G401 (cell line): ENCODE measurements at places on chromosomes 5 and 9.

DNA sequence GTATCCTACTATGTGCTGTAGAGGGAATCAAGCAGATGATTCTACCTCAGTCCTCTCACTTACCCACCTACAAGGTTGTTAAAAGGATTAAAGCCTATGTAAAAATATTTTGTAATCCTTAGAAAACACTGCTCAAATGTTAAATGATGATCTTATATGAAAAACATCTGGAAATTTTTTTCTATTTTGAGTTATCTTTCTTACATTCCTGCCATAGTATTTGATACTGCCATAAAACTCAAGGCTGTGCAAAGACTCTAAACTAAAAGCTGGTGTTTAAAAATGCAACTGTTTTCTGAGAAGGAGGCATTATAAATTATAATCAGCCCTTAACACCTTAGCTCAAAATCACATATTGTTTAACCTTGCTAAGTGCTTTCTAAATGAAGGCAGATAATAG lies 474.2 kb downstream of the PRELID2 start:
- no peak for DNase-seq

DNA sequence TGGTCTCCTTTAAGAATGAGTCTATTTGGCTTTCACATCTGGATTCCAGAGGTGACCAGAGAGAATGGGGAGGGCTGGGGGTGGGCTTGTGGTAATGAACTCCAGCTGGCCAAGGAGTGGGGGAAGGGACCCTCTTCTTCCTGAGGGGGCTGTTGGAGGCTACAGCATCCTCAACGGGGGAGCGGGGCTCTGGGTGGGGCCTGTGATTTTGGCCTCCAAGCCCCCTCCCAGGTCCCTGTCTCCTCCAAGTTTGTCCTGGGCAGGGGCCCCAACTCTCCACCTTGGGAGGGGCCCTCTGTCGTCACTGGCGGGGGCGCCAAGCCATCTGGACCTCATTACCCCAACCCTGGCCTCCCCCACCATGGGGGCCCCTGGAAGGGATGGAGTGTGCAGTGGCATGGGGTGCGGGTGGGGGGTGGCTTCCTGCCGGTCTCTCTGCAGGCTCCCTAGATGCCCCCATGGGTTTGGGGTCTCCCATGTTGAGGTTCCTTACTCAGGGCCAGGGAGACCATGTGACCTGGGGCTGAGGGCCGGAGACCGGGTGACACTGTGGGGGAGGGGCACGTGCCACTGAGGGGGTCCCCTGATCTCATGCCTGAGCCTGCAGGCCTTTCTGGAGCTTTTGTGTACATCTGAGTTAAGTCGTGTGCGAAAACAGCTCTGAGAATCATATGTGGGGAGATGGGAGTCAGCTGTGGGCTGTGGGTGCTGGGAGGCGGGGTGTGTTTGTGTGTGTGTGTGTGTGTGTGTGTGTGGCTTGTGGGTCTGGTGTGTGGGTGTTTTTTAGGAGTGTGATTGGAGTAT lies 32.4 kb downstream of the GOLGA2 start:
- no peak for DNase-seq

DNA sequence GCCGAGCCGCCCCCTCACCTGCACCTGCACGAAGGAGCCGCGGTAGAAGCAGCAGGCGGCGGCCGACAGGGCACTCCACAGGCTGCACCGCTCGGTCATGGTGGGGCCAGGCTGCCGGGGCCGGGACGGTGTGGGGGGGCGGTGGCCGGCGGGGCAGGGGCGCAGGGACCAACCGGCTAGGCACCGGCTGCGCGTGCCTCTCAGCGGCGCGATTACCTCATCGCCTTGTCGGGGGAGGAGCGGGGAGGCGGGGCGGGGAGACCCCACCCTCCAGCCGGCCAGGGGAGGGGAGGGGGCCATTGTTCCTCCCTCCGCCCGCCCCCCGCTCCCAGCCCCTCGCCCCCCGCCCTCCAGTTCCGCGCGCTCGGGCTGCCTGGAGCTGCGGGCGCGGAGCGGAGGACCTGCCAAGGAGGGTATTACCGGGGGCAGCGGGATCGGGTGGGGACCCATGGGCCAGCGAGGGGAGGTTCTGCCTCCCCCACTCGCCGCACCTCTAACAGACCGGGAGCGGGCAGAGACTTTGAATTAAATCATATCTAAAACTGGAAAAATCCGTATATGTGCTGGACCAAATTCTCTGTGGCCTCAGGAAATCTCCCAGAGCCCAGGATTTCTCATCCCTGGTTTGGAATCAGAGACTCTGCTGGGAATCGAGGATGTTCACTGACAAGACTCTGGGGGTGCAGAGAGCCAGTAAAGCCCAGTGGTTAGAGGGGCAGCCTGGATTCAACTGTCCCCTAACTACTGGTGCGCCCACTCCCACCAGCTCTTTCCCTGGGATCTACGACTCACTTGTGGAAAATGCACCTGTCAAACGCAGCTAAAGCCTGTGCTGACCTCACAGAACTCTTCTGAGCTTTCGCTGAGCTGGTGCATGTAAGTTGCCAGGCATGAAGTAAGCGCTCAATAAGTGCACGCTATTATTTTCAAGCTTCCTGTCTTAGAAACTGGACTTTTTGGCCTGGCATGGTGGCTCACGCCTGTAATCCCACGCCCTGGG lies 20.3 kb upstream of the TOR2A start:
- peak; percentile 71 for DNase-seq

GRCh38 chr5:103414604-103415003 lies 148.0 kb downstream of the NUDT12 start:
- no peak for DNase-seq

GRCh38 chr9:116506685-116507084 lies 180.4 kb upstream of the TRIM32 start:
- DNase-seq, result no peak

GRCh38 chr9:119793218-119793617 lies 424.0 kb upstream of the BRINP1 start:
- no peak for DNase-seq

- no peak for DNase-seq
Measured at GRCh38 chr9:105535920-105536668, 21.8 kb upstream of the FKTN start.
